ENCODE measurements at places on chromosomes 5 and 9.

DNA sequence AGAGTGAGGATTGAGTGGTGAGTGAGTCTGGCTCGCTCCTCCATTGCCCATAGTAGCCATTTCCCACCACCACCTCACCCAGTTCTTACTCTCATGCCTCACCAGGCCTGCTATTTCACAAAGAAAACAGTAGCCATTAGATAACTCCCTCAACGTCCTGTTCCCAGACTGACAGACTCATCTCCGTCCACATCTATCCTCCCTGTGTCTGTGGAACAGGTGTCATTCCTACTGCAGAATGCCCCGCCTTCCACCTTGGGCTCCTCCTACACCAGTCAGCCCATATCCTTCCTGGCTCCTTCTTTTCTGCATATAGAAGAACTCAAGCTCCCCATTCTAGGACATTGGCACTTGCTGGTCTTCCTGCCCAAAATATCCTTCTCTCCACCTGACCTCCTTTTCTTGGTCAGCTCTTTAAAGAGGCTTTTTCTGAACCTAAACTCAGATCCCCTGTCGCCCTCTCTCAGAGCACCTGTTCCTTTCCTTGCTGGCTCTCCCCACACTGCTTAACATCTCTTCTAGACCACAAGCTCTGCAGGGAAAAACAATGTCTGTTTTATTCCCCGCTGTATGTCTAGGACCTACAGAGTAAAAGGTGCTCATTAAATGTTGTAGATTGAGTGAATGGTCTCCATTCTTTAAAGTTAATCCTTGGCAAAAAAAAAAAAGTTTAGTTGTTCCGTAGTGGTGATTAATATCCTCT, 3.2 kb downstream of the TNFAIP8 start:
- DNase-seq = no peak

DNA sequence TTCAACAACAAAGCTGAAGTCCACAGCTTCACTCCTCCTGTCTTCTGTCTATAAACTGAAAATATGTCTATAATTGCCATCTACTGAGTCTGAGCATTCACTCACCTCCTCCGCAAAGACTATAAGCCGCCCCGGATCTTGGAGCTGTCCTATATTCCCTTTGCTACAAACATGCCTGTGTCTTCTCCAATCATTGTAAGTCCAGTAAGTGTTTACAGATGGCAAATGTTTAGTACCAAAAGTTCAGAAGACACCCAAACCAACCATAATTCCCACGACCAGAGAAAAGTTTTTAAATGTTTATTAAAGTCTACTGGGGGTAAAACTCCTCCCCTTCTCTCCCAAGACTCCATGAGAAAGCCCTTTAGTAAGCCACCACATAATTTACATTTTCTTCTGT, 80.9 kb downstream of the EBF1 start:
- no peak for DNase-seq

DNA sequence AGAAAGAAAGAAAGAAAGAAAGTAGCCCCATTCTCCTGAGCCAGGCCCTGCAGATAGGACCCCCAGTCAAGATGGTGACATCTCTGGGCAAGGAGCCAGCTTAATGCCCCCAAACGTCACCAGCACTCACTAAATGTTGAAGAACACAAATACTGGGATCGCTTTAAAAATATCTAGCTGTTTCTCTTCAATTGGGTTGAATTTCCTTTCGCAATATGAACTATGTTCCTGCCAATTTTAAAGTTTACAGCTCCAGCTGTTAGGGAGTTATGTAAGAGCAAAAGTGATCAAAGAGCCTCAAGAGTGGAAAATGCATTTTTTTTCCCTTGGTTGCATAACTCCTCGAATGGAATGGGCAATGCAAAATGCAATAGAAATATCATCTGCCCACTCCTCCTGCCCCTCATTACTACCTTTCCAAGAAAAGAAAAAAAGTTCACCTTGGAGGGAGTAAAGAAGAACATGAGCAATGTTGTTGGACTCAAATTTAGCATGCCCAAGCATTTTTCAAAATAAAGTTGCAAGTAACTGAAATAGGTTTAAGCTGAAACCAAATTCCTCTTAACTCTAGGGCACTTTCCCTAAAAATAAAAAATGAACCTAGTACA, 244.2 kb upstream of the PIK3R1 start:
- DNase-seq = no peak

- DNase-seq = no peak
Measured at GRCh38 chr5:163350083-163350482, 87.3 kb upstream of the CCNG1 start.

DNA sequence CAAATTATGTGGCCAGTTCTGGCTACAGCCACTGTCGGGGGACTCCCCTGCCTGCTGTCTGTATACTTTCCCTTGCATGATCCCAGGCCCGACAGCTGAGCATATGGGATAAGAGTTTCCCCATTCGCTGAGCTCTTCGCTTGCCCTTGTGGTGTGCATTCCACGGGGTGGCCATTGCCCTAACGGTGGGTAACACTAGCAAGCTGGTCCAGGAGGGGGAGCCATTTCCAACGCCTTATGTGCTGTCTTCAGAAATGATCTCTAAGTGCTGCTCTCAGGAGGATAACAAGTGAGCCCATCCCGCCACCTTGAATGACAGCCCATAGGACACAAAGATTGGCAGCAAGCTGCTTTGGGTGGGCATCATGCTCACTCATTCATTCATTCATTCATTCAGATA, 190.9 kb downstream of the FSTL4 start:
- no peak for DNase-seq

- no peak for DNase-seq
Measured at GRCh38 chr5:50302815-50303490, 138.1 kb downstream of the EMB start.

DNA sequence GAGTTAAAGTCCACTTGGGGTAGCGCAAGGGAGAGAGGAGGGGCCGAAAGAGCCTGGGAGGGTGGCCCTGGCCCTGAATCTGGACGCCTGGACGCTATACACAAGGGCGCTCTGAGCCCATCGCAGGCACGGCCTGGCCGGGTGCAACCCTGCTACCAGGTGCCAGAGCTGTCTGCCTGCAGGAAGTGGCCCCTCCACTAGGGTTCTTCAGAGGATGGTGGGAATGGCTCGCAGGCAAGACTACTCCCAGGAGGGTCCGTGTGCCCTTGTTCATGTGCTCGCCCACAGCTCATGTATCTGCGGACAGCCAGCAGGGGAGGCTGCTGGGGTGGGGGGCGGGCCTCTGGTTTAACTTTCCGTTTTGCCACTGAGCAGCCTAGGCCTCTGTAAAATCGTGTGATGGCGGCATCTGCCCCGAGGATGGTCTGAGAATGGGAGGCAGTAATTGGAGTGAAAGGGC, 1.4 kb upstream of the NKD2 start:
- DNase-seq = no peak

DNA sequence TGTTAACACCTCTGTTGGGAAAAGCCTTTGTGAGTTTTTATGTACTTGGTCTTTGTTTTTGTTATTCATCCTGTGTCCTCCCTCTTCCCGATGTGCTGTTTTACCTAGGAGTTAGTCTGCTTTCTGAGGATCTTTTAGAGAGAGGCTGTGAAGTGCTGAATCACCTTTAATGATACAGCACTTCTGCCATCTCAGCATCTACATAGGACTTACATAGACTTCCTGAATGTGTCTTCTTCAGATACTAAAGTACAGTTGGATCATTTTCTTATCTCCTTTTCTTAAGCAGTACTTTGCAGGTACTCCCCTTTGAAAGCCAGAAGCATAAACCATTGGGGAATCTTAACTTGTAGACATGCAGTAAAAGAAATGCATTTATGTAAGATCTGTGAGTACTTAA, 31.5 kb downstream of the OTULIN start:
- DNase-seq = no peak

DNA sequence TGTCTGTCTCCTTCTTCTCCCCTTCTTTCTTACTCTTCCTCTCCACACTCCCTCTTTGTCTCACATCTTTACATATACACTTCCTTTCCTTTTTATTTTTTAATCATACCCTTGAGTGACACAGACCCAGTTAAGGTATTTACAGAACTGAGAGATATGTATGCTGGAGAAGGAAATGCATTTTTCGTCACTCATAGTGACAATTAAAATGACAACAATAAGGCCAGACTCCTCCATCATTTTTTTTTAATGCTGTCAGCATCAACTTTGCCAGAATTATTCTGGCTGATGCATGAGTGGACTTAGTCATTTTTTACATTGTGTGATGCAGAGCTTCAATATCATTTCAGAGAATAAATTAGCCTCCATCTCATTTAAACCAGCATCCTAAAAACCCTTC, 272.9 kb downstream of the TMEM38B start:
- no peak for DNase-seq

- DNase-seq = no peak
Measured at GRCh38 chr5:39186722-39187539, 32.4 kb downstream of the FYB1 start.

GRCh38 chr5:92017776-92018175, 634.7 kb upstream of the ARRDC3 start:
- DNase-seq = no peak

- DNase-seq = no peak
Measured at GRCh38 chr9:78103971-78104433, 72.4 kb upstream of the GNAQ start.

DNA sequence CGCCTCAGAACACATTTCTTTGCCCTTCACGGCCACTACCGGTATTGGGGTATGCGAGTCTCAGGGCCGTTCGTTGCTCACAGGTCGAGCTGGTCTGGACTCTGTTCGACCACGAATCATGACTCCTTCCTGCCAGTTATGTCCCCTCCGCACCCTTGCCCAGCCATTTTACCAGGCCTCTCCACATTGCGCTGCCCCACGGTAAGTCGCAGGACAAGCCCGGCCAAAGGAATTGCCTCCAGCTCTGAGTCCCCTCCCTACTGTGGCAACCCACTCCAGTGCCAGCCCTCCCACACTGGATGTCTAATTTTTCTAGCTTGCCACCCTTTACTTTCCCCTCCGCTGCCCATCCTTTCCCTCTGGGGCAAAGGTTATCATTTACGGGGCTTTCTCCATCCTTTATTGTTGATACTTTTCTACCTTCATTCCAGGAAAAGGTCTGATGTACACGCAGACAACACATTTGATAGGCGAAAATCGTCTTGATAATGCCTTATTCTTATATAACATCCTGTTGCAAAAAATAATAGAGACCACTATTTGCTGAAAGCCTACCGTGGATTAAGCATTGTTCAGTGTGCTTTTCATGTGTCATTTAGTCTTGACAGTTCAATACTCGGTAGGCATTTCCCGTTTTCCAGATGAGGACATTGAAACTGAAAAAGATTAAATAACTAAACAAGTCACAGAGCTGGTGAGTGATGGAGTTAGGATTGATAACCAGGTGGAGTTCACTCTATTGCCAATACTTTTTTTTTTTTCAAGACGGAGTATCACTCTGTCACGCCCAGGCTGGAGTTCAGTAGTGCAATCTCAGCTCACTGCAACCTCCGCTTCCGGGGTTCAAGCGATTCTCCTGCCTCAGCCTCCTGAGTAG, 958 bp upstream of the HSPA5 start:
- no peak for DNase-seq

DNA sequence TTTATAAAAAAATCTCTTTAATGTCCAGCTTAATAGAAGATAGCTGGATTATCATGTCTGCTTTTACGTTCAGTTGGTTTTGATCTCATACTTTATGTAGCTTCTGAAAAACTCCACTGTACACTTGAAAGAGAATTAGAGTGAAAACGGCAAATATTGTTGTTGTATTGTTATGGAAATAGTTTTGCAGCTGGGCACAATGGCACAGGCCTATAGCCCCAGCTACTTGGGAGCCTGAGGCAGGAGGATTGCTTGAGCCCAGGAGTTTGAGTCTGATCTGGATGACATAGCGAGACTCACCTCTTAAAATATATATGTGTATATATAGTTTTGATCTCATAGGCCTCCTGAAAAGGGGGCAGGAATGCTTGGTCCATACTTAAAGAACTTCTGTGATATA, 67.4 kb upstream of the PRRC1 start:
- no peak for DNase-seq

- DNase-seq = no peak
Measured at GRCh38 chr9:116641292-116642059, 45.6 kb upstream of the TRIM32 start.

DNA sequence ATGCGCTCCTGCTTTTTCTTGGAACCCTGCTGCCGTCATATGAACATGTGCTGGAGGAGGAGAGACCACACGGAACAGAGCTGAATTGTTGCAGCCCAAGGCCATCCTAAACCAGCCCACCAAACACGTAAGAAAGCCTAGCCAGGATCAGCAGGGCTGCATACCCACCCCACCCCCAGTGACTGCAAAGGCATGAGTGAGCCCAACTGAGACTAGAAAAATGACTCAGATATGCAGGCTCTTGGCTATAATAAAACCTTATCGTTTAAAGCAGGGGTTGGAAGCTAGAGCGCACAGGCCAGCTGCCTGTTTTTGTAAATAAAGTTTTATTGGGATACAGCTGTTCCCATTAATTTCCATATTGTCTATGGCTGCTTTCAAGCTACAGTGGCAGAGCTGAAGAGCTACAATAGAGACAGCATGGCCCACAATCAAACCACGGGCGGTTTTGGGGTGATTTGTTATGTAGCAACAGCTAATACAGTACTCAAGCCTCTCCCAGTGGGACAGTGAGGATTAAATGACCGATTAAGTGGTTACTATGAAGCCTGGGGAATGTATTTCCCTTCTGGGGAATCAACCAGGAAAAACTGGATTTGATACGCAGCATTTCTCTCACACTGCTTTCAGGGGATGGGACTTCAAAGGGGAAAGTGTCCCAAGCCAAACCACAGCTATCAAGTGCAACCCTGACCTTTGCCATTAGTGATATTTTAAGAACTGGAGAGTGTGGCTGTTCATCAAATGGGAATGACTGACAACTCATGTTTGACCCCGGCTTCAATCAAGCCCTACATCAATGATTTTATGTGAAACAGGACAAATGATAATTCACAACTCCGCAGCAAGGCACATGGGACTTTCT, 6.3 kb downstream of the SHB start:
- no peak for DNase-seq

GRCh38 chr5:120258123-120258522, 206.0 kb upstream of the PRR16 start:
- DNase-seq = no peak

- DNase-seq = no peak
Measured at GRCh38 chr5:177992466-177992865, 3.6 kb downstream of the PROP1 start.

DNA sequence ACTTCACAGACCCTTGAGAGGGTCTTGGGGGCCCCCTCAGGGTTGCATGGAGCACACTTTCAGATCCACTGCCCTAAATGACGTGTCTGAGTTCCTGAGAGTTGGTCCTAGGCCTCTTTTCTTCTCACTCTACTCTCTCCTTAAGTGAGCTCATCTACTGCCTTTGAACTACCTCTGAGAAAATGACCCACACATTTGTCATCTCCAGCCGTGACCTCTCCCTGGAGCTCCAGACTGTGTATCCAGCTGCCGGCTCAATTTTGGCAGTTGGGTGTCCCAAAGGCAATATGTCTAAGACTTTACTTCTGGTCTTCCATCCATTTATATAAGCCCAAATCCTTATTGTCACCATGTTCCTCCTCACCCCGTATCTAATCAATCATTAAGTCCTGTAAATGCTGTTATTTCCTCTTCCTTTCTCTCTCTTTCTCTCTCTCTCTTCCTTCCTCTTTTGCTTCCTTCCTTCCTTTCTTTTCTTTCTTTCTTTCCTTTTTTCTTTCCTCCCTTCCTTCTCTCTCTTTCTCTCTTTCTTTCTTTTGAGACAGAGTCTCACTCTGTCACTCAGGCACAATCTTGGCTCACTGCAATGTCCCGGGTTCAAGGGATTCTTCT, 51.2 kb upstream of the HSPA9 start:
- DNase-seq = no peak
